Lung (tissue), 17 donors: ENCODE measurements at places on chromosomes 11 and 22. TPM values are rescaled to one million over a fixed set of nuclear protein-coding genes. Genes with fewer than 3 reads are reported as not detected.

GRCh38 chr11:127651175-127651887 lies 650.8 kb upstream of the KIRREL3 start:
- no peak for DNase-seq

The TUBA8 gene
- total RNA-seq: 0.17 TPM

The HORMAD2 gene
- total RNA-seq: not detected

GRCh38 chr11:117334896-117335295 lies 7.2 kb downstream of the CEP164 start:
- DNase-seq: no peak

DNA sequence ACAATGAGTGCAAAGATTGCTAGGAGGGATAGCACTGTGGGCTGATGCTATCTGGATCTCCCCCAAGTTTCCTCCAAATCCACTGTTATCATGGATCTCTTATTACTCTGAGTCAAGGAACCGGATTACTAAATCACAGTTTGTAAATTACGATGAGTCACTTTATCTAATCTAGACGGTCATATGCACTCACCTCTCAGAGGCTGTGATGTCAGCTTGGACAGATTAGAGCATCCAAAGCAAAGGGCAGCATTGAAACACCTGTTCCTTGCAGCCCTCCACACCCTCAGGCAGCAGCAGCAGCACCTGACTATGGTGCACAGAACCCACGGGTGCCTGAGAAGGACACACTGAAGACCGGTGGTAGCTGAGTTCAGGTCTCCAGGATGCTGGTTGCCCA lies 14.0 kb upstream of the POU2AF1 start:
- DNase-seq: no peak
